ENCODE measurements at places on chromosomes 13 and 19.

- H3K4me1 ChIP-seq = 0 out of 2 replicates have a peak, but pooled peaks cover 8% of the 10 kb centered on the region
- DNase-seq = no peak
- peak overlapping the region; percentile 73 for H3K4me3 ChIP-seq
- H3K27me3 ChIP-seq = no peaks in the 10 kb centered on the region
Measured at GRCh38 chr19:3186160-3186688, 494 bp downstream of the NCLN start.

DNA sequence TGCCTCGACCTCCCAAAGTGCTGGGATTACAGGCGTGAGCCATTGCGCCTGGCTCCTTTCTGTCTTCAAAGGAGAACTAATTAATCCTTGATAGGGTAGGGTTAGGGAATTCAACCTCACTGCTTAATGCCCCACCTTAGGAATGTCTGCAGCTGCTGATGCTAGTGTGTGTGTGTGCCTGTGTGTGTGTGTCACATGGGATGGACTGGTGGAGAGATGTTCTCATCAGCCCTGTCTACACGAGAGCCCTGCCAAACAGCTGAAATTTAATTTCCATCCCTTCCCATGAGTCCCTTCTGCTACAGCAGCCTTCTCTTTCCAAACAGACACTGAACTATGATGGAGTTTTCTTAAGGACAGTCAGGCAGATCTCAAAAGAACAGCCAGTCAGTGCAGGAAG is 46.5 kb upstream of the CLDN10 start:
- no peaks in the 10 kb centered on the region for H3K27me3 ChIP-seq
- no peak overlapping the region for H3K27ac ChIP-seq
- peaks cover 25% of the 10 kb centered on the region for H3K4me1 ChIP-seq
- no peaks in the 10 kb centered on the region for H3K36me3 ChIP-seq
- DNase-seq = no peak
- H3K4me3 ChIP-seq = no peak overlapping the region

GRCh38 chr13:20002787-20003186 is 44.3 kb downstream of the ZMYM2 start:
- H3K4me3 ChIP-seq = no peak overlapping the region
- DNase-seq = no peak
- peaks cover 43% of the 10 kb centered on the region for H3K36me3 ChIP-seq
- no peaks in the 10 kb centered on the region for H3K27me3 ChIP-seq

DNA sequence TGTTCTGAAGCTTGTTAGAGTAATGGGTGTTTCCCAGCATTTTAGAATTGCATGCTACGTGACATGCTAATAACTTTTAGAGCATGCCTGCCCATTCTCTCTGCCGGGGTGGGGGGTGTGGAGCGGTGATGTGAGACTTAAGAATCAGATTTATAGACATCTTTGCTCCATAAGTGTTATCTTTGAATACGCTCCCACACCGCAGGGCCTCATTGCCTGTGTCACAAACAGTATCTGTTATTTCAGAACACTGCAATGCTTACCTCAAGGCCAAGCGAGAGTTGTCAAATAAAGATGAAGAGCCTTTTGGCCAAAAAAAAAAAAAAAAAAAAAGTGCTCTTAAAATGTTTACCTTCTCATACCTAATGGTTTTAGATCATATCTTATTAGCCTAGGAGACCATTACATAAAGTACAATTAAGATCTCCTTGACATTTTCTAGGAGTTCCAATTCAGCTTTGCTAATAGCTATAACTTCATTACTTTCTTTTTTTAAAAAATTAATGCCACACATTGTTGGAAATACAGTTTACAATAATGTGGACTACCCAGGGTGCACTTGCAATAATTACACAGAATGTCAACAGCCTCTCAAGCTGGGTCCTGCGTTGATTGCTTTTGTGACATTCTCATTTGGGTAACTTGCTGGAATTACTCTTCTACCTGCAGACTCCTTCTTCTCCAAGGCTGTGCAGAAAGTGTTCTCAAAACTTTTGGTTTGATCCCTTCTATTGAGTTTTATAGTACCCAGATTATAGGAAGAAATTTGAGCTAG is 525.3 kb downstream of the KLF12 start:
- H3K4me1 ChIP-seq = peaks cover 6% of the 10 kb centered on the region
- H3K36me3 ChIP-seq = no peaks in the 10 kb centered on the region
- H3K27me3 ChIP-seq = no peaks in the 10 kb centered on the region

- H3K4me1 ChIP-seq = no peaks in the 10 kb centered on the region
- H3K4me3 ChIP-seq = no peak overlapping the region
- no peak for DNase-seq
- no peak overlapping the region for H3K27ac ChIP-seq
- no peaks in the 10 kb centered on the region for H3K27me3 ChIP-seq
Measured at GRCh38 chr13:95955255-95955654, 97.9 kb downstream of the UGGT2 start.

- peaks cover 39% of the 10 kb centered on the region for H3K4me1 ChIP-seq
- no peaks in the 10 kb centered on the region for H3K36me3 ChIP-seq
- H3K27me3 ChIP-seq = no peaks in the 10 kb centered on the region
- H3K27ac ChIP-seq = peak overlapping the region; percentile 50
Measured at GRCh38 chr13:33445476-33445875, 159.9 kb upstream of the STARD13 start.

DNA sequence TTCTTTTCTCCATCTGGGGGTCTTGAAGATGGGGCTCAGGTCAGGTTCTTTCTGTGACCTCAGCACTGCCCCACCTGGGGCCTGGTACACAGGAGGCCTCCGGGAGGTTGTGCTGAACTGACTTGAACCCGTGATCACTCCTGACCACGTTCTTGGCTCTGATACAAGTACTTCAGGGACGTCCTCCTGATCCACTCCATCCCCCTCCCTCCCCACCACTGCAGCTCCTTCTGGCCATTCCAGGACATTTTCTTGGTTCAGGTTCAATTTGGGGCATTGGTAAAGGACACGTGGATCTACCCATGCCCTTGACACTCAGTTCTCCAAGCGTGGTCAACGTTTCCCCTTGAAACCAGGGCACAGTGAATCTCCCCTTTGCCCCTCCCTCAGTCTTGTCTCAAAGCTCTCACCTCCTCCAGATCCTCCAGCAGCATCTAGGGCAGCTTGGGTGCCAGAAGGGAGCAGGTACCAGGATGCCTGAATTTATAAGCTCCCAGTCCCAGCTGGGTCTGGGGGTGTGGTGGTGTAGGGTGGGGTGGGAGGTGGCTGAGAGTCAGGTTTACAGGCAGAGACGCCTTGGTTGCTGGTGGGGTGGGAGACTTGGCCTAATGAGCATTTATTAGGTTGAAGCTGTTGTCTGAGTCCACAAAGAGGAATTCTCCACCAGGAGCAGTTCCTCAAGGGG is at the start of gene KLK15:
TSS of gene KLK15 (minus strand) at position 458 of the 685 bp plus-strand sequence. CDS start 2,082 bp downstream, outside the sequence.
- H3K4me3 ChIP-seq = no peak within 1 kb of the TSS
- H3K36me3 ChIP-seq = no peaks in the 10 kb centered on the region
- no peak for DNase-seq
- H3K27ac ChIP-seq = no peak within 1 kb of the TSS
- peaks cover 20% of the 10 kb centered on the region for H3K27me3 ChIP-seq

GRCh38 chr19:7242601-7243258 is 51.5 kb downstream of the INSR start:
- H3K27me3 ChIP-seq = no peaks in the 10 kb centered on the region
- peaks cover 15% of the 10 kb centered on the region for H3K4me1 ChIP-seq
- DNase-seq = peak; percentile 11

GRCh38 chr19:55305491-55305890 is 19.6 kb downstream of the TMEM150B start:
- no peak overlapping the region for H3K4me3 ChIP-seq
- no peaks in the 10 kb centered on the region for H3K36me3 ChIP-seq
- H3K27me3 ChIP-seq = no peaks in the 10 kb centered on the region
- 0 out of 2 replicates have a peak, but pooled peaks cover 4% of the 10 kb centered on the region for H3K4me1 ChIP-seq

- peak overlapping the region; percentile 59 for H3K27ac ChIP-seq
- peak; percentile 40 for DNase-seq
Measured at GRCh38 chr19:38079926-38080380, 144.1 kb downstream of the DPF1 start.

DNA sequence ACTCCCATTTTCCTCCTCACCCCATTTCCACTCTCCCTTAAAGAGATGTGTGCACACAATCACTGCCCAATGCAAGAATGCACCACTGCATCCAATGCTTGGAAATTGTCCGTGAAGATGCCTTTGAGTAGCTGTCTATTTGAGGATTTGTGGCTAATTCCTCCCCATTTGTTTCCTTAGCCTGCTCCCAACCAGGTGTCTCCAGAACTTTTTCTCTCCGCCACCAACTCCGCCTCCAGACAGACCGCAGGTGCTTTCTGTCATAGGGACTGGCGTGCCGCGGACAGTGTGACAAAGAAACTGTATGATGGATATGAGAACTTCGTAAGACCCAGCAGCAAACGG is 461 bp upstream of the TM9SF2 start:
- peaks cover 62% of the 10 kb centered on the region for H3K4me1 ChIP-seq
- H3K4me3 ChIP-seq = peak overlapping the region; percentile 79
- no peaks in the 10 kb centered on the region for H3K27me3 ChIP-seq
- H3K36me3 ChIP-seq = no peaks in the 10 kb centered on the region
- DNase-seq = no peak
